ENCODE measurements at places on chromosomes 3 and 15.

- DNase-seq: no peak
Measured at GRCh38 chr3:37329465-37329864, 155.1 kb upstream of the LRRFIP2 start.

DNA sequence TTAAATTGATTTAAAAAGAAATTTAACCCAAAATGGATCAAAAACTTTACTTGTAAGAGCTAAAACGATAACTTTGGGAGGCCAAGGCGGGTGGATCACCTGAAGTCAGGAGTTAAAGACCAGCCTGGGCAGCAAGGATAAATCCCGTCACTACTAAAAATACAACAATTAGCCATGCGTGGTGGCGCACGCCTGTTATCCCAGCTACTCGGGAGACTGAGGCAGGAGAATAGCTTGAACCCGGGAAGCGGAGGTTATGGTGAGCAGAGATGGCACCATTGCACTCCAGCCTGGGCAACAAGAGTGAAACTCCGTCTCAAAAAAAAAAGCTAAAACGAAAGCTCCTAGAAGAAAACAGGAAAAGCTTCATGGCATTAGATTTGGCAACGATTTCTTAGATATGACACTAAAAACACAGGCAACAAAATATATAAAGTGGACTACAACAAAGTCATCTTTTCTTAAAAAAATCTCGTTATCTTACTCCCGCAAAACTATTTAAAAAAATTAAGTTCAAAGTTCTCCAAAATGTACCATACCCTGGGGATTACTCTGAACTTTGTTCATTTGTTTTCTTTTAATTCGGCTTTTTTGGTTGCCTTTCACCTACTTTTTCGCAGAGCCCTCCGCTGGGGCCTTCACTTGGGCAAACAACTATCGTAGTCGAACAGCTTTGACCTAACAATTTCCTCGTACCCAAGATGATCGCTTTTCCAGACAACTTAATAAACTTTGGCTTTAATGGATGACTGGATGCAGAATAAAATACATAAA, 2.9 kb downstream of the HDDC3 start:
- peak; percentile 12 for DNase-seq

DNA sequence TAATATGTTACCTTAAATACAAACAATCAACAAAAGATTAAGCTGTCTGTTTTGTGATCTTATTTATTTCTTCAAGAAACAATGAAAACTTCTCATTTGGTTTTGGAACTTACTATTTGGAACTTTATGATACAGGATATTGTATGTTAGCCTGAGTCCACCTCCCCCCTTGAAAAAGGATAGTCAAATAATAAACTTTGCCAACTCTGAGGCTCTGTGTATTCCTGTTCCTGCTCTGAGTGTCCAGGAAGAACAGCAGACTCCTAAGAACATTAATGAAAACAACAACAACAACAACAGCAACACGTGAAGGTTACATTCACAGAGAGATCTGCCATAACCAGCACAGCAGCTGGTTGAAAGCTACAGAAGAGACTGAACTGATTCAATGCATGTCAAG, 108.1 kb upstream of the AADACL2 start:
- no peak for DNase-seq

- DNase-seq: no peak
Measured at GRCh38 chr3:170321321-170322034, 36.0 kb upstream of the SKIL start.

DNA sequence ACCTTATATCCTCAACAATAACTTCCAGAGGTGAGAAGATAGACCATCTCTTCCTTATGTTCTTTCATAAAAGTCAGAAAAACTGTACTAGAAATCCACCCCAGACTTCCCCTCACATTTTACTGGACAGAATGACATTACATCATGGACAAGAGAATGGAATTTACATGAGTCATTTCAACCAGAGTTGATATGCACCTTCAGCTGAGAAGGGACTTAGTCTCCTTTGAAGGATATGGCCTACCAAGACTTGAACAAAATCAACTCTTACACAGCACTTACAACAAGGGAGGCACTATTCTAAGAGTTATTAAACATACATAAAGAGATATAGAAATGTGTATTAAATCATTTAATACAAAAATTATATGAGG, 380.0 kb upstream of the DPH6 start:
- DNase-seq: no peak

DNA sequence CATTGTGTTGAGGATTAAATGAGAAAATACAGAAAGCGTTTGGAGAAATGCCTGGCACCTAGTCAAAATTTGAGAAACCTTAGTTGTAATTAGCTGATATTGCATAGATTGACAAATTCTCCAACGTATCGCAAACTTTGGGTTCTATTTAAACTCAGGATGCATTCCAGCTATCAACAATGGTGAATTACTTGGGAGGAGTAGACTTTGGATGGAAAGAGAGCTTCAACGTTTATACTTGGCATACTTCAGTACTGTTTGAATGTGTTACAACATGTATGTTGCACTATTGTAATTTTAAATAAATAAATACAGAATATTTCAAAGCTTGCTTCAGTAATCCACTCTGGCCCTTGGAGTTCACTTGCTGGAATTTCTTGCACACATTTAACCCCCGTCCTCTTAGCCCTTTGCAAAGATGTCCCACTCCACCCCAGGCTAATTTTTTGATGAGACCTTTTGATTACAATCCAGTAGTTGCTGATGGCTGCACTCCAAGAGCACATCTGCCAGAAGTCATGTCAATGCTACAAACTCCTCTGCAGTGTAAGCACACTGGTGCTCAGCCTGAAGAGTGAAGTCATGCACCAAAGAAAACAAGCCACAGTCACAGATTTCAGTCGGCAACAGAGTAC, 4.7 kb upstream of the DIS3L start:
- DNase-seq: no peak

- DNase-seq: no peak
Measured at GRCh38 chr3:153591561-153592245, 429.7 kb downstream of the RAP2B start.

GRCh38 chr15:90557186-90558084, 27.7 kb downstream of the CRTC3 start:
- DNase-seq: no peak

- peak; percentile 44 for DNase-seq
Measured at GRCh38 chr3:173045770-173046382, 95.2 kb downstream of the SPATA16 start.

DNA sequence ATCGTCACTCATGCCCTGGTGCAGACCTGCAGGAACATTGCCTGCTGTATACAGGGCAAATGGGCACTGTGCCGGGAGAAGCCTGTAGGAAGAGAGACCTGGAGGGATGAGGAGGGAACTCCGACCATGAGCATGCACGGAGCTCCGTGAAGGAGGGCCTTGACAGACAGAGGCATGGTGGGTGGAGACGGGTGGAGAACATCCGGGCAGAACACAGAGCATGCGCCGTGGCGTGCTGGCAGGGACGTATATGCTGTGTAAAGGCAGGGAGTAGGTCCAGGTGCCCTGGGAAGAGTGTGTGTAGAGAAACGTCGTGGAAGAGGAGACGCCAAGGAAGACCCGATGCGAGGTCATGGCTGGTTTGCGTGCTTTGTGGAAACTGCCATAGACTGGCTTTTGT, 133.0 kb upstream of the FAN1 start:
- no peak for DNase-seq

DNA sequence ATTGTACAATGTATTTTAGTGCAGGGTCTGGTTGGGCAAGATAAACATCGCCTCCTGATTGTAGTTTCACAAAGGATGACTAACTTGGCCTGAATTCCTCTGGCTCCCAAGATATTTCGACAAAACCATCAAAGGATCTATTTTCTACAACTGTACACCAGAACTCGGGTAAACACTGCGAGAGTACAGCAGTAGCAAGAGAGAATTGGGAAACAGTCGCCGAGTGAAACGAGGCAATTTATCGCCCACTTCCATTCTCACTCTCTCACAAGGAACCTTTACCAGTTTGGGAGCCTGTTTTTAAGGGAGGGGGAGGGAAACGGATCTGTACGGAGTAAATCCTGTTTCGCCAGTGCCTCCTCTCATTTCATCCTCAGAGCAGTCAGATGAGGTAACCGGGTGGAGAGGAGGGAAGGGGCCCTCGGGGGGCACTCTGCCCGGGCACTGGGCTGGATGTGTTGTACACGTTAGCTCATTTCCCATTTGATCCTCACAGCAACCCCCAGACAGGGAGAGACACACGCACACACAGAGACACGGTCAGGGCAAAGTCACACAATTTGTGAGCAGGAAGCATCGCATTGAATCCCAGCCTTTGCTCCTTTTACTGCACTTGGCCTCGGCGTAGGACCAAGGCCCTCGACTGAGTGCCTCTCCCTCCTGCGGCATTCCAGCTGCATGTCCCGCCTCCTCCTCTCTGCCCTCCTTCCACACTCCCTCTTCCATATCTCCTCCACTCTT, 120.1 kb downstream of the LIPC start:
- peak; percentile 70 for DNase-seq

DNA sequence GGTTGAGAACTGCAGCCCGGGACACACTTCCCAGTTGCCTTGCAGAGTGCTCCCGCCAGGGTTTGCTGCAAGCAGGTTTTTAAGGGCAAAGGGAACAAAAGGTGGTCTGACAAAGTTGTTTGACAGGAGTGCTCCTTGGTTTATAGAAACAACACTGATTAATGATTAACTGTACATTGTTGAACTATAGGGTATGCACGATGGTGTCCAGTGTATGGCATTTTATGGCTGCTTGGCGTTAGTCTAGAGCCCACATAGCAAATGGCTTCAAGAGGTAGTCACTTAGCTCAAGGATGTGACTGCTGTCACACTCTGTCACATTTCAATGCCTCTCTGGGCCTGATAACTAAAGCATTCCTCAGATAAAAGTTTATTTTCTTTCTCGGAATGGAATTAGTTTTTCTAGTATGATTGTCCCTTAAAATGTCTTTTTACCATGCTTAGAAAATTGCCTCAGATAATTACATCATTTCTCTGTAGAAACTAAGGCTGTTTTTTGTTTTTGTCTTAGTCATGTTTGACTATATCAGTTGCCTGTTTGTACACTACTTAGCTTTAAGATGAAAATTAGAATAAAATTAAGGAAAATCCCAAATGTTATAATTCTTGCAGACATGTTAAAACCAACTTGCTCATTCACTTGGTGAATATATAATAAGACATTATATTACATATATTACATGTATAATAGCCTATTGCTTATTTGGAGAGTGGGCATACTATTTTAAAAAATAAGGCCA, 61.3 kb upstream of the GATM start:
- no peak for DNase-seq

DNA sequence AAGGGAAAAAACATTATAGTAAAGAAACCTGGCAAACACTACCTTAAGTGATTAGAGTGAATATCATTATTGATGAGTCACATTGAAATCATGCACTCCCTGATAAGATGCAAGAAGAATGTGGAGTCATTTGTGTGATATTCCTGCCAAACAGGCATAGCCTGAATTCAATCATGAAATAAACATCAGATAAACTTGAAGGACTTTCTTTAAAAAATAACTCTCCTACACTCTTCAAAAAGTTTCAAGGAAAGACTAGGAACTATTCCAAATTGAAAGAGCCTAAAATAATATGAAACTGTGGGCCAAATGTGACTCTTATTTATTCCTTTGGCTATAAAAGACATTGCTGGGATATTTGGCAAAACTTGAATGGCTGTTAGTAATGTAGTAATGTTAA, 625.7 kb upstream of the LMCD1 start:
- peak; percentile 57 for DNase-seq

DNA sequence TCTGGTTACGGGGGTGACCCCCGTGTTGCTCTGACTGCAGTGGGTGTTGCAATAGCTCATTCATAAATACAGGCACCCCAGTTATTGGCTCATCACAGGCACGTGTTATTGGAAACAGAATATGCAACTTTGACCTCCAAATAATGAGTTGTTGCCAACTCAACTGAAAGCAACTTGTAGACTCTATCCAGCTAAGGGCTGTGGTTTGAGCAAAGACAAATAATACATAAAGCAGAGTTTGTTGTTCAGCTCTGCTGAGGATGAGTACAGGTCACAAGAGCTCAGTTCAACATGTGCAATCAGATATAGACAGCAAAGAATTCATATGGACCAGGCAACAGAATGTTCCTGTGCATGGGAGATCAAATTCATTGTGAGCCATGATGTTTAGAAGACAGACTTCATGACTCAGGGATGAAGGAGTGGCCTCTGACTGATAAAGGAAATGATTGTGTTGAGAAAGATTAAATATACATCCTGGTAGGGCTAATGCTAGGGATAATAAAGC, 87.6 kb upstream of the LRIG1 start:
- DNase-seq: no peak

DNA sequence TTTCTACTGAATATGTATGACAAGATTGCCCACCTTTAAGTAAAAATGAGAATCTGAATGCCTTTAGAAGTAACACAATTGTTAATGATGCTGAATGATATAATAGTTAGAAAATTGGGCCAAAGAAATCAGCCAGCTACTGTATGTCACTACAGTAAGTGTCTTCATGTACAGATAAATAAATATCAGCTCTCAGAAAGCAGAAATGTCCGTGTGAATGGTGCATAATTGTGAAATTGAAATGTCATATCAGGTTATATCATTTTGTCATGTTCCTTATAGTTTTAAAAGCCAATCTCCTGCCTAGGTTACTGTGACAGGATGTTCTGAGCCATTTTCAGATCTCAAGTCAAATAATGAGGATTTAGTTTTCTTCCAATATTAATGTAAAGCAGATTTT, 90.6 kb upstream of the SNTN start:
- no peak for DNase-seq

DNA sequence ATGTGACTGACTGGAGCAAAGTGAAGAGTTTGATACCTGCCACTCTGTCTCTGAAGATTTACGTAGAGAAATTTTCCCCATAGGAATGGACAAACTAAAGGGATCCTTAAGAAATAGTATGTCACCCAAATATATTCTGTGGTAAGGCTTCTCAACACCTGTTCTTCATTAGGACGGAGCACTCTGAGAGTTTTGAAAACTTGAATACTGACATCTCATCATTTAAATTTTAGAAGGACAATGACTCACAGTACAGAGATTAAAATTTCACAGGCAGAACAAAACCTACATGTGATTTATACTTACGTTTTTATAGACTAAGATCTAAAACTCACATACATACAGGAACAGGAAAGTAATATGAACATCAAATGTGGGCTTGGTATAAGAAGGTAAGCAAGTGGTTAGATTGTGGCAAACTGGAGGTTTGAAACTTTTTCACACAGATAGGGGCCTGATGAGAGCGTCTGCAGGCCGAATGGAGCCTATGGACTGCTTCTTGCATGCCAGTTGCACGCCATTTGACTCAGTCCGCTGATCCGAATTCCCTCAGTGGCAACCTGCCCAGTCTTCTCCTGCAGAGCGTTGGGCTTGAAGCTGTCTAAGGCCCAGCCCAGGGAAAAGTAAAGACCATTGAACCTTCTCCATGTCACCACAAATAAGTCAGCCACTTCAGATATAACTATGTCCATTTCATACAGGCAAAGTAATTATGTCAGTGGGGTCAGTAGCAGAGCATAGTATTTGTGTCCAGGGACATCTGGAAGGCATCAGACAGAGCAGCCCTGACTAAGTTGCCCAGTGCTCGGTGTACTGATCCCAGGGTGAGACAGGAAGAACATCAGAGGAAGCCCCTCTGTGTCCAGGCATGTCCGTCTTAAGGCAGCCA, 45.7 kb downstream of the ZBTB38 start:
- DNase-seq: no peak

DNA sequence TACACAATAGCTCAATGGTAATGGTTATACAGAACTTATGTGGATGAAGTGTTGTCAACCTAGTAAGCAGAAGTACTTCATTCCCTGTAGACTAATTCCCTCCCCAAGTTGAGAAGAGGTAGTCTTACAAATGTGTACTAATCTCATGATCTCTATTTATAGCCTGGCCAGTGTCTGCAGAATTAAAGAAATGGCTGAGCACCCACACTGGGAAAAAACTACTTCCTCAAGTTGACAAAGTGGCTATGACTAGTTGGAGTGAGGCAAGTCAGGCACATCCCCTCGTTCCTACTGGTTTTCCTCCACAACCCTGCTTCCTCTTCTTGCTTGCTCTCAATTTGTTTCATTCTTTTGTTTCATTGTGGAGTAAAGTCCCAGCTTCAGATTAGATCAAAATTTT, 566.7 kb upstream of the ZNF717 start:
- no peak for DNase-seq

Data from dermis blood vessel endothelial cell (primary cell).